ENCODE measurements at places on chromosomes 3 and 15.

DNA sequence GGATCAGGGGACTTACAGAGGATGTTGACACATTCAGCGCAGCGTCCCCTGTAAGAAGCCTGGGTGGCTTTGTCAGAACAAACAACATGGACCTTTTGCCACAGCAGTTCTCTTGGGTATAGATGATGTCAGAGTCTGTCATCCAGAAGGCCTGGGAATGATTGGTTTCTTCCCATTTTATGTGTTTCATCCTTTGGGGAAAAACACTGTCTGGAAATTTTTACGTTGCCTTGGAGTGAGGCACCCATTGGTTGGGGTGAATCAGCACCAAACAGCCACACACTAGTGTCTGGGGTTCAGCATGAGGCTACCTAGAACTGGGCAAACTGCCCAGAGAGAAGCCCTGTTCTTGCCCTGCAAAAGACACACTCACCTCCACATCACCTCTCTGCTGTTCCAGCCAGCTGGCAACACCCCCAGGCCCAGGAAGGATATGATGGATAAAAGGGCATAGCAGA is 123.0 kb downstream of the FAM43A start:
- no peak overlapping the region for H3K27ac ChIP-seq
- no peak overlapping the region for H3K4me3 ChIP-seq
- no peak for DNase-seq
- peaks cover 16% of the 10 kb centered on the region for H3K27me3 ChIP-seq
- no peaks in the 10 kb centered on the region for H3K36me3 ChIP-seq

- no peak for DNase-seq
- no peak overlapping the region for H3K4me3 ChIP-seq
- H3K4me1 ChIP-seq = no peaks in the 10 kb centered on the region
Observed at GRCh38 chr3:3446251-3446650, 266.8 kb upstream of the CRBN start.

- no peak for DNase-seq
- no peaks in the 10 kb centered on the region for H3K36me3 ChIP-seq
- H3K4me1 ChIP-seq = no peaks in the 10 kb centered on the region
- no peak overlapping the region for H3K27ac ChIP-seq
Observed at GRCh38 chr3:84066915-84067314, 891.9 kb upstream of the CADM2 start.

DNA sequence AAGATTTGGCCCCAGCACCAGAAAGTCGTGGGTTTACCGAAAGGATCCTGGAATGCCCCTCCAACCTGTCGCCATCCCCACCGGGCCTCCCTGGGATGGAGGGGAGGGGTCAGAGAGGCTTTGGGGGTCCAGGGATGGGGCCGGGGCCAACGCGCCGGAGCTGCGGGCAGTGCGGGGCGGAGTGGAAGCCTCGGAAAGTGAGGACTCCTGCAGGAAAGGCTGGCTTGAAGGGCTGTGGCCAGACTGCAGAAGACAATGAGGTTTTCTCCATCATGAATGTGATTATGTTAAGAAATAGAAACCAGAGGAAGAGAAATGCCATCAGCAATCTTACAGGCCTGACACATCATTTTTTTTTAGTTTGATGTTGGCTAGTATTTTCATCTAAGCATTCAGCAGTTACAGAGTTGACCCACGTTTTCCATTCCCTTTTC is 738 bp downstream of the YEATS2 start:
- H3K4me3 ChIP-seq = peak overlapping the region; percentile 94
- peak; percentile 51 for DNase-seq
- peaks cover 41% of the 10 kb centered on the region for H3K4me1 ChIP-seq
- H3K27ac ChIP-seq = no peak overlapping the region
- H3K36me3 ChIP-seq = peaks cover 25% of the 10 kb centered on the region
- peaks cover 4% of the 10 kb centered on the region for H3K27me3 ChIP-seq

GRCh38 chr3:127443581-127444375 is 146.8 kb downstream of the TPRA1 start:
- no peak overlapping the region for H3K4me3 ChIP-seq
- peak overlapping the region; percentile 50 for H3K27ac ChIP-seq
- no peaks in the 10 kb centered on the region for H3K36me3 ChIP-seq
- H3K4me1 ChIP-seq = peaks cover 5% of the 10 kb centered on the region

All from nephron progenitor cell (in vitro differentiated cells).